ENCODE measurements at places on chromosomes 13 and 19.

GRCh38 chr19:6484230-6484629, 2.6 kb upstream of the DENND1C start:
- peak; percentile 20 for ATAC-seq

DNA sequence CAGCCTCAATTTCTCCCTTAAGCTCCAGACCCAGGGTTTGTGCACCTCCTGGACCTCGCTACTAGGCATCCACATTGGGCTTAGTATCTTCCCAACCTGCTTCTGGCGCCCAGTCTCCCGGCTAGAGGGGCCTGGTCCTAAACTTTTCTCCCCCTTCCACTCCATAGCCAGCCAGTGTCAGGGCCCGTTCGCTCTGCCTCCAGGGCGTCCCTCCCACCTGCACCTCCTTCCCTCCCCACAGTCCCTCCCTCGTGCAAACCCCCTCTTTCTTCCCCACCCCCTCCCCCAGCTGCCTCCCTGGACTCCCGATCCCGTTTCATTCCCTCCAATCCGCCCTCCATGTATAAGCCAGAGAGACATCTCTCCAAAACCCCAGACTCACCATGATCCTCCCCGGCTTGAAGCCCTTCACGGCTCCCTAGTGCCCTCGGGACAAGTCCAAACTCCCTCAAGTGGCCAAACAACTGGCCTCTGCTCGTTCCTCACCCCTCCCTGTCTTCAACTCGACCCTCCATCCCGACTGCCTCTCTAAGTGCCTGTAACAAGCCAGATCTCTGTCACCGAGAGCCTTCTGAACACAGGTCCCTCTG, 997 bp upstream of the SAMD4B start:
- ATAC-seq = peak; percentile 23

- no peak for ATAC-seq
These were observed 161.5 kb upstream of the STARD13 start for GRCh38 chr13:33446821-33447725.

DNA sequence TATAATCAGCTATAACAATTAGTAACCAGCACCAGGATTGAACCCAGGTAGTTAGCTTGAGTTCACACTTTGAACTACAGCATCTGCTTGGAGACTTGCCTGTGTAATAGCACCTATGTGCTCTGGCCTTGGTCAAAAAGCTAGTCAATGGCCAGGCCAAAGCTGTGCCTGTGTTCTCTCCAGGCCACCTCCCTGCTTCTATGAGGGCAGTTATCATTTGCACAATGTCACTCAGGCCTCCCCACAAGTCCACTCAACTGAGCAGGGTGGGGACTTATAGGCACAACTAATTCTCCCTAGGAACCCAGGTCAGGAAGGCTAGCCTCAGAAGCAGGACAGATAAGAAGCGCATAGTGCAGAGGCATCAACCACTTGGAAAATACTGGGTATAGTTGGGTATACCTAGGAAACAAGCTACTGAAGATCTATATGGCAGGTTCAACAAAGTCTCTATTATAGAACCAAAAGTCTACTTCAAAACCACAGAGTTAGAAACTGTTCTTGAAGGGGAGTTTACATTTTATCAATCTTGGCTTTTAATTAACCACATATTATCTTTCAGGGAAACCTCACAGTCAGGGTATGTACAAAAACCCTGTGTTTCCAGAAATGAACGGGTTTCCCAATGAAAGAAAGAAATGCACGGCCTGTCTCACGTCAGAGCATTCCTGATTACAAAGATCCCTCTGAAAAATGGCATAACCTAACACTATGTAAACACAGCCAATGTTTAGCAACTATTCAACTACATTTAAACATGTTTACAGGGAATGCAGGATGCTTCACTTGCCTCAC, 140.9 kb downstream of the ABCC4 start:
- ATAC-seq = peak; percentile 54

- no peak for ATAC-seq
These were observed 1.0 kb upstream of the FXYD7 start for GRCh38 chr19:35141837-35142605.

DNA sequence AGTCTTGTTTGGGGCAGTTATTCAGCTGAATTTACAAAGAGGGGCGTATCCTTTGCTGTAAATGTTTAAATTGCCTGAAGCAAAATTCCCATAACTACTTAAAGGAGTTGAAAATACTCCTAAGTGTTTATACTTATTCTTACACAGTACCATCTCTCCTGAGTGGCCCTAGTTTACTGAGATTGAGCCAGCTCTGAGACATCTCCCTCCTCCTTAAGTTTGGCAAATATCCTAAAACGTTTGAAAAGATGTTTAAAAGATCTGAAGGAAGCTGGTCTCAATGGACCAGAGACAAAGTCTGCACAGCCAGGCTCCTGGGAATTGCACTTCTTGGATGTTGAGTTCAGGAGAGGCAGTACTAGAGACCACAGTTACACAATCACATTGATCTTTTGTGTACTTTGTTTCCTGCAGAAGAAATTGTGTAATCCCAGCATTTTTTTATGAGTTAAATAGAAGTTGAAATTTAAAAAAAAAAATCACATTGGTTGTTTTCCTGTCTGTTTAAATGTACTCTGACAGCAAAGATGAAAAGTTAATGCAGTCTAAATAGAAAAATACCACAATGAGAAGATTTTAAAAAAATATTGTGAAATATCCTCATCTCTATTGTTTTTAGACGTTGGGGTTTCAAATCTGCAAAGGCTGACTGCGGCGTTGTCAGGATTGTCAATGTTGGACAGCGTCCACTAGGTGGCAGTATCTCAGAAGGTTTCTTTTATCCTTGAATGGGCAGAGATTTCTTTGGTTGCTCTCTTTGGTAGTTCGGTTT, 20.7 kb downstream of the TNFSF11 start:
- ATAC-seq = peak; percentile 80
